Spleen (tissue), 13 donors: ENCODE measurements at places on chromosomes 7 and 10. TPM values are rescaled to one million over a fixed set of nuclear protein-coding genes. Genes with fewer than 3 reads are reported as not detected.

DNA sequence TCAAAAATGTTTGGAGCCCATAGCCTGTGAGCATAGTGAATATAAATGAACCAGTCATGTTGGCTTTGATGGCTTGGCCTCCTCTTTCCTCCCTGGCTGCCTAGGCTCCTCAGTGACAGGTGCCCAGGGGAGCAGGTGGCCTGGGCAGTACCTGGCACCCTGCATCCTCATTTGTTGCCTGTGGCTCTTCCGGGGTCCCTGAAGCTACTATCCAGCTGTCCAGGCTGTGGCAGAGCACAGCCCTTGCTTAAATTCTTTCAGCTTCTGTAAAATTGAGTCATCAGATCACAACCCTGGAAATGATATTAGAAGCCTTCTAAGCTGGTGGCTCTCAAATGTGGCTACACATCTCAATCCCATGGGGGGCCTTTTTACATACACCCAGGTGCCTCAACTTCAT lies 525.4 kb downstream of the GALNT17 start:
- no peak for DNase-seq

- no peak for DNase-seq
Observed at GRCh38 chr10:32963096-32963495, 5.1 kb upstream of the ITGB1 start.

DNA sequence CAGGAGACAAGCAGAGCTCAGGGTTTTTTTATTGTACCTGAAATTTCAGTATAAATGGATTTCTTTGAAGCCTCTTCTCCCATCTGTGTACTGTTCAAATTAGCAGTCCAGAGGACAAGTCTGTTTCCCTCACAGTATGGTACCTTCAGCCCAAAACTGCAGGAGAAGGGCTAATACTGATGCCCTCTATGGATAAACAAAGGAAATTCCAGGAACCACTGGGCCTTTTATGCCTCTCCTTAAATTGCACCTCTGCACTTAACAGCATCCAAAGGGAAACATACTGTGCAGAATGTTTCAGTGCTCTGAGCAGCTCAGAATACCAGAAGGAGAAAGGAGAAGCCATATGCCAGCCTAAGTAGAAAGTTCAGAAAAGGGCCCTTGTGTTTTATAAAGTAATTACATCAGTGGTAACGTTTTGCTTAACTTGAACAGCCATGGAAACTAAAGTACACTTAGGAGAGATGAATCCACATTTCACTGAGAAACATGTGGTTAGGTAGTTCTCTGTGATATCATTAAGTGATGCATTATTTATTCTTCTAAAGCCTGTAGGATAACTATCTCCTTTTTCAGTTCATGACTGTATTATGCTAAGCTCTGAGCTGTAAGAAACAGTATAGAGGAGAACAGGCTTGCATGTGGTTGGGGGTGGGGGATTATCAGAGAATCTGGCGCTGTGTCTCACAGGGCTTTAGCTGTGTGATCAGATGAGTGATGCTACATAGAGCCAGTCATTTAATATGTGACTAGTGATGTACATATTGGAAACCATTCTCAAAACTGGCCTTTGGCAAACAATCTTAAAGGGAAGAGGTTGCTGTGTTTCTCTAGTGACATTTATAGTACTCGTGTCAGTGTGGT lies 111.3 kb downstream of the POU6F2 start:
- DNase-seq, result no peak

GRCh38 chr7:159158125-159158887 lies 13.6 kb upstream of the VIPR2 start:
- DNase-seq, result no peak

- no peak for DNase-seq
Observed at GRCh38 chr7:80884511-80885195, 34.2 kb downstream of the SEMA3C start.

GRCh38 chr10:35417313-35417625 lies 81.0 kb downstream of the CCNY start:
- DNase-seq, result no peak

DNA sequence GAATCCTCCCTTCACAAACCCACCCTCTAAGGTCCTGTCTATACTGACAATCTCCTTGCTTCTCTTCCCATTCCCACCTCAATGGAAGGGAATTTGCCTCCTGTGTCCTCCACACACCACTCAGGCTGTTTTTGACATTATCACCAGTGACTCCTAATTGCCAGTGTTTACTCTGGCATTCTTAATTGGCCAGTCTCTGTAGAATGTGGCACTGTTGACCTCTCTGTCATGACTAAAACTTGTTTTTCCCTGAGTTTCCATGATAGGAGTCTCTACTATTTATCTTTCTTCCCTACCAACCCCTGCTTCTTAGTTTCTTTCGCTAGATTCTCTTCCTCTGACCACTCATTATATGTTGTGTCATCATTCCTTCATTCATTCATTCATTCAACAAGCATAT lies 12.1 kb downstream of the SLC16A12 start:
- no peak for DNase-seq

GRCh38 chr10:106765241-106765754 lies 399.2 kb downstream of the SORCS1 start:
- DNase-seq, result no peak

GRCh38 chr10:133529576-133529946 lies 2.4 kb downstream of the CYP2E1 start:
- DNase-seq, result no peak

GRCh38 chr7:157714166-157715070 lies 377.6 kb downstream of the DNAJB6 start:
- peak; percentile 31 for DNase-seq

- peak; percentile 79 for DNase-seq
Observed at GRCh38 chr7:100154651-100155491, 3.7 kb downstream of the TRAPPC14 start.

GRCh38 chr7:133815611-133816210 lies 311.4 kb upstream of the LRGUK start:
- no peak for DNase-seq

DNA sequence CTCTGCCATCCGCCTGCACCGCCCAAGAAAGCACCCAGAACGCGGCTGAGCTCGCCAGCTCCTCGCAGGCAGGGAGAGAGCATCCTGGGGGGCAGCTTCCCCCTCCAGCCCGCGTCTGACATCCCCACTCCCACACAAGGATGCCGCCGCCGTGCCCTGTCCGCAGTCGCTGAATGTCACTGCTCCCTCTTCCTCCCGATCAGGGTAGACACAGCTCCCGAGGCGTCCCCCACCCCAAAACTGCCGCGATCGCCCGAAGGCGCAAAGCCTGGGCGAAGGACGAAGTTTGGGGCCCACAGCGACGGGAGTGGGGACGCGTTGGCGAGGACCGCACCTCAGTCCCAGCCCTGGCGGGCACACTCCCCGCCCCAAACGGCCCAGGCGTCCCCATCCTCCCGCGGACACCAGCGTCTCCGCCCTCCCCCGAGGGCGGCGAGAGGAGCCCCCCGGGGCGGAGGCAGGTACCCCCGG lies 1.5 kb upstream of the KAT6B start:
- peak; percentile 93 for DNase-seq

- no peak for DNase-seq
Observed at GRCh38 chr7:128928882-128929788, 8.6 kb upstream of the IRF5 start.

GRCh38 chr10:131647789-131648188 lies 253.0 kb upstream of the PPP2R2D start:
- DNase-seq, result no peak

GRCh38 chr10:124619802-124620490 lies 124.2 kb downstream of the FAM53B start:
- no peak for DNase-seq

GRCh38 chr10:123287594-123288247 lies 133.5 kb downstream of the BUB3 start:
- DNase-seq, result no peak

DNA sequence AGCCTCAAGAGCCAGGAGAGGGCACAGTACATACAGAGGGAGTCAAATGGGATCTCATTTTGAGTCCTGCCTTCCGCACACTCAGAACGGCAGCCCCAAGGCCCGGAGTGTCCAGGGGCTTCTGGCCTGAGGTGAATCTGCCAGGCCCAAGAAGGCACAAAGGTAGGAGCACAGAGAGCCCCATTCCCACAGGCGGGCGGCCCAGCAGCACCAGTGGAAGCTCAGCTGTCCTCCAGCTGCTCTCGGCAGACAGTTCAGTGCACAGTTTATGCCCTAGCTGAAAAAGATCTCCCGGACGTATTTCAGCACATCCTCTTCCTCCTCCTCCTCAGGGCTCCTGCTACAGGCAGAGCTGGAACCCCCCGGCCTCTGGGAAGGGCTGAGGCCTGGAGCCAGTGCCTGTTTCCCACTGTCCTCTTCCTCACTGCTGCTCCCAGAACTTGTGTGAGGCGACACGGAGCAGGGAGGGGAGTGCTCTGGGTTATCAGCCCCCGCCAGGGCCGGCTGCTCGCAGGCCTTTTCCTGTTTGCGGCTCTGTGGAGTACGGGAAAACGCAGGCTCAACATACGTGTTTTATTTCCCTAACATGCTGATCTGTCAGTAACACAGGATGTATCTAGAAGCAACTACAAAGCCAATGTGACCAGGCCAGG lies 4.0 kb downstream of the CYREN start:
- DNase-seq, result peak; percentile 88

DNA sequence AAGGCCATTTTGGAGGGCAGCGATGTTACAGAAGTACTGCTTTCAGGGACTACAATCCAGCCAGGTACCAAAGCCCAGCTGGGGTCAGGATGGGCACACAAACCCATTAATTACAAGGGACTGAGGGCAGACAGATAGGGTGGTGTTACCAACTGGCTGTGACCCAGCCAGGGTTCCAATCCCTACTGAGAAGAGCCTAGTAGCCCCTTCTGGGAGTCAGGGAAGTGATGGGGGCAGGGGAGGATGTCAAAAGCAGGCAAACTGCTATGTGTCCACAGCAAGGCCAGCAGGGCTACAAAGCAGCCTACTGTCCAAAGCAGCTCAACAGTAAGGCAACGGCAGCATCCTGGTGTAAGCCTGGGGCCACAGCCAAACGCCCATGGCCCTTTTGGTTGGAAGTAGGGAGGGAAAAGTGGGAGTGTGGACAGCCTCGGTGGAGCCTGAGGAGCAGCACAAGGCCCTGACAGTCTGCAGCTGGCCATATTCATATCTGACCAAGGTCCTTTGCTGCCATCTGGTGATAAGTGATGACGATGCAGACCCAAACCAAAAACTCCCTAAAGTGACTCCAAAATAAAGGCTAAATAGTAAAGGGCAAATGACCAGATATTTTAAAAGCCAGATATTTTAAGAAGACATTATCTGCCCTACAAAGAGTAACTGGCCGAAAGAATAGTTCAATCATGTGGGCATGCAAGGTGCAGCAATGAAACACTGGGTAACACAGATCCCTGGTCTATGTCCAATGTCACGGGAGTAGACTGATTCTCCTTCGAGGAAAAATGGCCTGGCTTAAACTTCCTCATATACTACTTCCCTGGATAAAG lies 56.9 kb downstream of the XPNPEP1 start:
- no peak for DNase-seq

The DDC gene
- total RNA-seq, result 0.55 TPM

The CCDC136 gene
- total RNA-seq, result 9.8 TPM

The CYP2E1 gene
- total RNA-seq, result 2.3 TPM

The PTN gene
- total RNA-seq, result 21.1 TPM

The CTAGE6 gene
- 2.4 TPM for total RNA-seq

The OR2A12 gene
- not detected for total RNA-seq

The MUC12 gene
- total RNA-seq, result not detected

The C10orf67 gene
- total RNA-seq, result 0.17 TPM

The CYP2C9 gene
- not detected for total RNA-seq

The NXPH1 gene
- total RNA-seq, result not detected

The ASIC3 gene
- 5.0 TPM for total RNA-seq

The SPAM1 gene
- total RNA-seq, result not detected

The PSMA2 gene
- 71.1 TPM for total RNA-seq

The CLRN3 gene
- total RNA-seq, result not detected
